Spinal cord (tissue), 10 donors: ENCODE measurements at places on chromosomes 6 and 20.

GRCh38 chr6:106574741-106575458 is 54.4 kb downstream of the RTN4IP1 start:
- DNase-seq, result no peak

DNA sequence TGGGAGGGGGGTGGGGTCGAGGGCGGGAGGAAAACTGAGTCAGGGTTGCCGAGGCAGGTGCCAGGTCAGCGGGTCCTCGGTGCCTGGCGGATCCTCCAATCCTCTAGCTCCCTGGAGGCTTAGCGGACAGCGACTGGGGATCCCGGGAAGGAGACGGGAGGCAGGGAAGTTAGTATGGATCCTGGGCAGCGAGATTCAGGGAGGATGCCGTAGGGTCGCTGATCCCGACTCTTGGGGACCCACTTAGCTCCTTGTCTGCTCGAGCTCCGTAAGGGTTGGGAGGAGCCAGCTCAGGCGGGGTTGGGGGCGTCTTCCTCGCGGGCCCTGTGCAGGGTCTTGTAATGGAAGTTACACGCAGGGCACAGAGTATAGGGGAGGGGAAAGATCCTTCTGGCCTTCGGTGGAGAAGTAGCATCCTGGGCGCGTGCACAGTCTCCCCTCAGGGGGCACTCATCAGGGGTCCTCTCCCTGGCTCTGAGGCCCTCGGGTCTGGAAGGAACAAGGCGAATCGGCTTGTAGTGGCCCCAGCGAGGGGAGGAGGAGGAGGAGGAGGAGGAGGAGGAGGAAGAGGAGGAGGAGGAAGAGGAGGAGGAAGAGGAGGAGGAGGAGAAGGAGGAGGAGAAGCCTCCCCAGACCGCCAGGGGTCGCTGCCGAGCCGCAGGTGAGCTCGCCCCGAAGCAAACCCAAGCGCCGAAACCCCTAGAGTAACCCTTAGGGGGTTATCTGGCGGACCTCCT is 6.4 kb upstream of the SLC12A5 start:
- no peak for DNase-seq

GRCh38 chr6:32194825-32195651 is 2.6 kb upstream of the GPSM3 start:
- DNase-seq, result peak; percentile 82

DNA sequence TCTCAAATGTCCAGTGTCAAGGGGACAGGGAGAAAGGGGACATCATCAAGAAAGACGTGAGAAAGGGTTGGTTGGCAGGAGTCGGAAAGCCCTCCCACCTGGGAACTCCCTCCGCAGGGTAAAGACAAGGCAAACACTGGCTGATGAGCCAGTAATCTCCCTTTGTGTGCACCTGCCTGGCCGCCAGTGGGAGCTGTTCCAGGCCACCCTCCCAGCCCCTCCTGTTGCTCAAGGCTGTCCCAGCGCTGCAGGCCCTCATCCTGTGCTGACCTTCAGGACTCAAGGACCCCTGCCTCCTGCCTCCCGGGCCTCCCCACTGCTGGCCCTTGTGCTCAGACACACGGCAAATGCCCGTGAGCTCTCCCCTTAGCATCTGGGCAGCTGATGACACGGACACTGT is 7.4 kb downstream of the FRMD1 start:
- no peak for DNase-seq

DNA sequence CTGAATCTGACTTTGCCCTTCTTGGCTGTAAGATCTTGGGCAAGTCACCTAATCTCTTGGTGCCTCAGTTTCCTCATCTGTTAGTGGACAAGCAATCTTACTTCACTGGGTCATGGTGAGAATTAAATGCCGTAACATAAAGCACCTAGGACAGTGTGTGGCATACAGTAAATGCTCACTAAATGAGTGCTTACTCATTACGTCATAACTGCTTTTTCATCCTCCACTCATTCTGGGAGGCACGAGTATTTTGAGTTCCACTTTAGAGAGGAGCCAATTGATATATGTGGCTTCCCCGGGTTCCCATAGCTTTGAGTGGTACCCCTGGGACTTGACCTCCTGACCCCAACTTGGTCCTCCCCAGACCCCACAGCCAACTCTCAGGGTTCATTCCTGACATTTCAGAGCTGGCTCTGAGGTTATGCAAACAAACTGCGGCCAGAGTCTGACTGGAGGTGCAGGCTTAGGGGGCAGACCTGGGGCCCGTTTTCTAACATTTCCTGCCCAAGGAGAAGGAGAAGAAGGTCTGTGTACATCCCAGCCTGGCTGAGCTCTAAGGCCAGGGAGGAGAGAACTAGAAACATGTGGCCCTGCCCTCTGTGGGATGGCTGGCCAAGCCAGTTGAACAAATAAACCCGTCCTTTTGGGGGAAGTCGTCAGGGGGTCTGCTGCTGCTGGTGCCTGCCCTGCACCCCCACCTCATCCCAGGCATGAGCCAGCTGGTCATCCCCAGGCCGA is 5.8 kb downstream of the ANGPT4 start:
- no peak for DNase-seq

DNA sequence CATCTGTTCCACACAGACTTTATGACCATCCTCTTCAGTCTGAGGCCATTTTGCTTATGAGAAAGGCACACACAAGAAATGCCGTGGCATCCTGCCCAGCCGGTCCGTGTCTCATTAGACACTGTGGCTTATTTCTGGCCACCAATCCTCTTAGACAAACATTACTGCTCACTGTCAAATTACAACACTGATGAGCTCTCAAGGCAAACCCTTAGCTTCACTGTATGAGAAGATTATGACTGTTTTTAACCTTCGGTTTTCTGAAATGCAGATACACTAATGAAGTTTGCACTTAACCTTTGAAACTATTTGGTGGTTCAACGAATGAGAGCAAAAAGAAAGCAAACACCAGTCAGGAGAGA is 50.5 kb upstream of the DST start:
- DNase-seq, result peak; percentile 30

- DNase-seq, result no peak
These were observed 1224.0 kb upstream of the ADGRB3 start for GRCh38 chr6:67411036-67411435.

- DNase-seq, result no peak
These were observed 94.3 kb downstream of the CEBPB start for GRCh38 chr20:50284811-50285375.

- no peak for DNase-seq
These were observed 3.6 kb upstream of the PTGIS start for GRCh38 chr20:49571553-49571835.

DNA sequence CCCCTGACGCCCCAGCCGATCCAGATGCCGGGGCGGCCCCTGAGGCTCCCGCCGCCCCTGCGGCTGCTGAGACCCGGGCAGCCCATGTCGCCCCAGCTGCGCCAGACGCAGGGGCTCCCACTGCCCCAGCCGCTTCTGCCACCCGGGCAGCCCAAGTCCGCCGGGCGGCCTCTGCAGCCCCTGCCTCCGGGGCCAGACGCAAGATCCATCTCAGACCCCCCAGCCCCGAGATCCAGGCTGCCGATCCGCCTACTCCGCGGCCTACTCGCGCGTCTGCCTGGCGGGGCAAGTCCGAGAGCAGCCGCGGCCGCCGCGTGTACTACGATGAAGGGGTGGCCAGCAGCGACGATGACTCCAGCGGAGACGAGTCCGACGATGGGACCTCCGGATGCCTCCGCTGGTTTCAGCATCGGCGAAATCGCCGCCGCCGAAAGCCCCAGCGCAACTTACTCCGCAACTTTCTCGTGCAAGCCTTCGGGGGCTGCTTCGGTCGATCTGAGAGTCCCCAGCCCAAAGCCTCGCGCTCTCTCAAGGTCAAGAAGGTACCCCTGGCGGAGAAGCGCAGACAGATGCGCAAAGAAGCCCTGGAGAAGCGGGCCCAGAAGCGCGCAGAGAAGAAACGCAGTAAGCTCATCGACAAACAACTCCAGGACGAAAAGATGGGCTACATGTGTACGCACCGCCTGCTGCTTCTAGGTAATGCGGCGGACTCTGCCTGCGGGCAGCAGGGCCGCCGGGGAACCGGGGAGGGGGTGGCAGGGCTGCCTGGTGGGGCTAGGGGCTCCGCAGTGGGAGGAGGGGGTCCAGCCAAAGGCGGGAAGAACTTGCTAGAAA is 2.3 kb downstream of the GNAS start:
- DNase-seq, result no peak

GRCh38 chr20:63096681-63097335 is 90.0 kb upstream of the BHLHE23 start:
- no peak for DNase-seq

- DNase-seq, result no peak
These were observed 348.2 kb downstream of the TFAP2B start for GRCh38 chr6:51166914-51167313.

- DNase-seq, result no peak
These were observed 124.0 kb downstream of the CARMIL1 start for GRCh38 chr6:25403150-25403549.

DNA sequence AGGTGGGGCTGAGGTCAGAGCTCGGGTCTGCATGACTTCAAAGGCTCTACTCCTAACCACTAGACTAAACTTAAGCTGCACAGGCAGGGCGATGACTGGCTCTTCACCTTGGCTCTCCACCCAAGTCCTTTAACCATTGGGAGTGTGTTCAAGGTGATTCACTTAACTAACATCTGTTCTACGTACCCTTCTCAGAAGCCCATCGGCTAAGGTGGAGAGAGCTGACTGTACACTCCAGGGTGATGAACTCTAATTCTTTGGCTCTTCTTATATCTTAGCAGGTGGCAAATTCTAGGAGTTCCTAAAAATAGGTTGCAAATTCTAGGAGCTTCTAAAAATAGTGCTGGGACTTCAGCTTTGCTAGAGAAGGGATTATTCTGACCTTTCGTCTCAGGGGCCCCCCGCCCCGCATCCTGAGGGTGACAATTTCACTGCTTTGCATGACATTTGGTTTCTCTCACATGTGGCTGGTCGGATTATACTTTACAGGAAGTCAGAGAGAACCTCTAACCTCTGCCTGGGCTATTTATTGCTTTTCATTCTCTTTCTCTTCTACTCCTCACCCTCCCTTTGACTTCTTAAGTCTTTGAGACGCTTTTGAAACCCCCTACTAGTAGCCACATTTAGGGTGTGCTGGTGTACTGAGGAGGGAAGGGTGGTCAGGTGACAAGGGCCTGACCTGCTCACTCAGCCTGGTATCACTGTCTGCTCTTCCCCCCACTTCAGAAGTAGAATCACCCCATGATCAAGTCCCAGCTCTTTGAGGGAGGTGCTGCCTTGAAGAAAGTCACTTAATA is 55.5 kb downstream of the PRDM1 start:
- no peak for DNase-seq

DNA sequence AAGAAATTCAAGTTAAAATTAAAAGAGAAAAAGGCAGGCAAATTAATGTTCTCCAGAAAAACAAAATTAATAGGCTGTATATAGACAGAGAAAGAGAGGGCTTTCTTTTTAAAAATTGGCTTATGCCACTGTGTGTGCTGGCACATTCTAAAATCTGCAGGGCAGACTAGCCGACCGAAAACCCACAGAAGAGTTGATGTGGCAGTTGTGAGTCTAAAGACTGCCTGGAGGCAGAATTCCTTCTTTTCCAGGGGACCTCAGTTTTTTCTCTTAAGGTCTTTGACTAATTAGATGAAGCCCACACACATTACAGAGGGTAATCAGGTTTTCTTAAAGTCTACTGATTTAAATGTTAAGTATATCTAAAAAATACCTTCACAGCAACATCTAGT is 85.7 kb downstream of the GJA1 start:
- no peak for DNase-seq

DNA sequence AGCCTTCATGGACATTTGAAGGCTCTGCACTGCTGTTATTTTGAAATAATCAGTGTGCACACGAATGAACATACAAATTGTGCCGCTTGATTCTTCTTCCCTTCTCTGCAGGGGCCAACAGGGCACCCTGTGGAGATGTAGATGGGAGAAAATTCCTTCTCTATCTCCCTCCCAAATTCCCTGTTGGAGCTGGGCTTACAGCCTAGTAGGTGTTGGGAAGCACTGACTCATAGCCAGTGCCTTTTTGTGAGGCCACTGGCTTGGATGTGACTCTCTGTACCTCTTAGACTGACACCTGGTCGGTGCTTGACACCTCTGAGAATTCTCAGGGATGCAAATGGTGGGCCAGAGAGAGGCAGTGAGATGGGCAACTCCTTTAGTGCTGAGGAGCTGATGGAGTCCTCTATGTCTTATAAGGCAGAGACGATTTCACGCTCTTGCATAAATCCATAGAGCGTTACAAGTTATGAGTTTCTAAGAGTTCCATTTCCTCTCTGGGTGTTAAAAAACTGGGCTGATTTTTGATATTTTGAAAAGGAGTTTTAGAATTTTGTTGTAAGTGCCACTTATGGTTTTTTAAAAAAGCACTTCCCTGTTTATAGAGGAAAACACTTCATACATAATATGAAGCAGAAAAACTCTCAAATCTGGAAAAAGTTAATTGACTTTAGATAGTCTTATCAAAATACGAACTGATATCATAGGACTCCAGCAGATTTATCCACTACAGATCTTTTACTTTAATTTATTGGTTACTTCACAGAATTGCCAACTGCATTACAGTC is 89.8 kb upstream of the MAP3K7 start:
- DNase-seq, result no peak

GRCh38 chr20:59318803-59319202 is 18.4 kb downstream of the EDN3 start:
- DNase-seq, result no peak
